ENCODE measurements at places on chromosomes 7 and 10.

DNA sequence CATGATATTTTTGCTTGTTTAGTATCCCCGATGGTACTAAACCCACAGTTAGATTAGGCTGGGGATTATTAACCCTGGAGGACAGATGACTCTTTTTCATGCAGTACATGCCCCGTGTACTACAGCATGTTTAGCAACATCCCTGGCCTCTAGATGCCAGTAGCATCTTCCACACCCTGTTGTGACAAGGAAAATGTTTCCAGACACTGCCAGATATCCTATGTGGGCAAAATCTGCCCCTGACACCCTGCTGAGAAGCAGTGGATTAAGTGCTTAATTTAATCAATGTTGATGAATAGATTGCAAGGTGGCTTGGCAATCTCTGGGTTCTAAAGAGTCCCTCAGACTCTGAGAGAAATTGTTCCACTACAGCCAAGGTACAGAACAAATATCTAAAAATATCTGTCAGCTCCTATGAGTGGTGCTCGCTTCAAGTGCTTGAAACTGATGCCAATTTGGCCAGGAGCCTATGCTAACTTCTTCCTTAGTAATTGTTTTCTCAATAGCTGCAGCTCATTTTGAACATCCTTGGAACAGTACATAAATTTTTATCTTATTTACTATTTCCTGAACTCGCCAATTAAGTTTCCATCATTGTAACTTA, 247.0 kb downstream of the SORCS1 start:
- DNase-seq = no peak

GRCh38 chr10:4294996-4295792, 510.2 kb upstream of the KLF6 start:
- no peak for DNase-seq

GRCh38 chr10:100485801-100486495, 23.1 kb downstream of the WNT8B start:
- DNase-seq = no peak

DNA sequence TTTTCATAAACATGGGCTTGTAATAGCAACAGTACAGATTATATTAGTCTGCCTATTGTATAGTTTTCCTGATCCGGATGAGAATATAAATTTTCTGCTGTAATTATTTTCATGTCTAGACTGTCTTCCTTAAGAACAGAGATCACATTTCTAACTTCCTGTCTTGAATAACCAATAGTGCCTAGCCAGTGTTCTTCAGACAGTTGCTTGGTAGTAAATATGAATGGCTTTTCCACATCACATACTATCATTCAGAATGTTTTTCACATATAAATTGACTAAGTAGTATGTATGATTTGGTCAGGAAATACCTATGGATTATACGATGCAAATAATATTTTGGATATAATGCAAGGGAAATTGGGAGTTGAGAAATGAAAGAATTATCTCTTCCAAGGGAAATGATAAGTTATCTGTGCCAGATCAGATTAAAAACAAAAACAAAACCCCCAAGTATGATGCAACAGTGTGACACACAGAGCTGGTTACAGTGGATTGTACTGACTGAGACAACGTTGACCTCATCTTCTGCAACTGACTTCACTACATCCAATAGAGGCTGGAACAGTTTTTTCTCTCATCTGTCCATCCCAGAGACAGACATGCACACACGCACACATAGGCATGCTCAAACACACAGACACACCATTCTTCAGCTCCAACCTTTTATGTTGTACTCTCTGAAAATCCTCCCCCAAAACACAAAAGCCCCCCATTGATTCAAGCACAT, 16.4 kb downstream of the ITGA8 start:
- no peak for DNase-seq

GRCh38 chr7:73833251-73833919, 2.6 kb downstream of the CLDN4 start:
- no peak for DNase-seq

- no peak for DNase-seq
These were observed 65.1 kb downstream of the TSPAN12 start for GRCh38 chr7:120792861-120793130.

DNA sequence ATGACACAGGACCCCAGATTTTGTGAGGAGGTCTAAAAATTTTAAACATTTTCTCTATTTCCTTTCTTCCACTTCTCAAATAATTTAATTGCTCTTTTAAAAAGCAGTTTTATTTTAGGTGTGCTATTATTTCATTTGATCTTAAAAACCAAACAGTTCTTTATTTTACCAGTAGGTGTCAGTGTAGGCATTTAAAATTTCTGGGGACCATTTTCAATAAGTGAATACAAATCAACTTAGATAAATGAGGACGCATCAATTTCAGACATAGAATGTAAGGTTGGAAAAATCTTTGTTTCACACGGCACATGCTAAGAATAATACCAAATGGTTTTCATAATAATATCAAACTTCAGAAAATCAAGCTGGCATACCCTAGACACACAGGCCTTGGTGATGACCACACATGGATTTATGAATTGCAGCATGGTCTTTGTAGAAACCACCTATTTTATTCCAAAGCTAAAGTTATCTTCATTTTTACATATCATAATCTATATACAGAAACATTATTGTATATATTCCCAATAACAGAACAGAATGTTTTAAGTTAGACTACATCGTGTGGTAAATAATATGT, 127.6 kb upstream of the SLC26A5 start:
- no peak for DNase-seq

- no peak for DNase-seq
These were observed 2.2 kb upstream of the MYL10 start for GRCh38 chr7:101631224-101631714.
